ENCODE measurements at places on chromosomes 3 and 15. TPM values are rescaled to one million over a fixed set of nuclear protein-coding genes. Genes with fewer than 3 reads are reported as not detected.

DNA sequence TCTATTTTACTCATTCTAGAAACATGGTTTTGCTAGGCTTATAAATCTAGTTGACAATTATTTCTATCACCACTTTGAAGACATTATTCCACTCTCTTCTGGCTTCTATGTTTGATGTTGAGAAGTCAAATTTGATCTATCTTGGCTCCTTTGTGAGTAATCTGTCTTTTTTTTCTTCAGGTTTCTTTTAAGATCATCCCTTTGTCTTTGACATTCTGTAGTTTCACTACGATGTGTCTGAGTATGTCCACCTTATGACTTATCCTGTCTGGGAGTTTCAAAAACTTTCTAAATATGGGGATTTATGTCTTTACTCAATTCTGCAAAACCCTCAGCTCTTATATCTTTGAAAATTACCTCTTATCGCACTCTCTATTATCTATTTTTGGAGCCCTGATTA, 41.0 kb upstream of the TMEM158 start:
- DNase-seq, result no peak

GRCh38 chr15:48394970-48395369, 63.7 kb downstream of the DUT start:
- DNase-seq, result no peak

DNA sequence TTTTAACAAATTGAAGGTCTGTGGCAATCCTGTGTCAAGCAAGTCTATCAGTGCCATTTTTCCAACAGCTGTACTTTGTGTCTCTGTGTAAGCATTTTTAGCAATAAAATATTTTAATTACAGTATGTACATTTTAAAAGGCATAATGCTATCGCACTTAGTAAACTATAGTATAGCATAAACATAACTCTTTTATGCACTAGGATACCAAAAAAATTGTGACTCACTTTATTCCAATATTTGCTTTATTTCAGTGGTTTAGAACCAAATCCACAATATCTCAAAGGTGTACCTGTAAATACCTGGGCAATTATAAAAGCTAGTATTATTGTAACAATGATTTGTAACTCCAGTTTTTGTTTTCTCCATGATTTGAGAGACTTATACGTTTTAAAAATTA, 46.5 kb downstream of the FRMD5 start:
- DNase-seq, result no peak

LIPH gene
- not detected for polyA plus RNA-seq

STAC gene
- 0.12 TPM for polyA plus RNA-seq

DNA sequence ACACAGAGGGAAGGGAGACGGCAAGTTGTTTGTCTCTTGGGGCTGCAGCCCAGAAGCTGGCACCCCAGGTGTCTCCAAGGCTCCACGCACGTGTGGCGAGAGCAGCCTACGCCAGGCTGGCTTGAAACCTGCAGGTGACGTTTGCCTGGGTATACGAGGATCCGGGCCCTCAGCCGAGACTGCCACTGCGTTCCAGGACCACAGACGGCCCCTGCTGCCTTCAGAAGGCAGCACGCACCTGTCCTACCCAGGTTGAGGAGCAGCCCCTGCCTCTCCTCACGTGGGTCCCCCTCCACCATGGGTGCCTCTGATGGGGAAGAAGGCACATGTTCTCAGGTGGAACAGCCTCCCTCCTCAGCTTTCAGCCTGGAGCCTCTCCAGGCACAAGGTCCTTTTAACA, 75.3 kb upstream of the PRR20G start:
- DNase-seq, result no peak

All from CD14-positive monocyte (primary cell).